ENCODE measurements at places on chromosomes 6 and 20.
A peak's percentile ranks its signal among the peaks of the same experiment; 100 is the strongest.

- no peak for DNase-seq
Observed at GRCh38 chr6:33419580-33420490, at the start of gene SYNGAP1. TSS of gene SYNGAP1 (plus strand) at chr6:33420065. CDS start at chr6:33420265, 200 bp downstream.

GRCh38 chr6:45076217-45076930 lies 251.8 kb upstream of the RUNX2 start:
- no peak for DNase-seq

DNA sequence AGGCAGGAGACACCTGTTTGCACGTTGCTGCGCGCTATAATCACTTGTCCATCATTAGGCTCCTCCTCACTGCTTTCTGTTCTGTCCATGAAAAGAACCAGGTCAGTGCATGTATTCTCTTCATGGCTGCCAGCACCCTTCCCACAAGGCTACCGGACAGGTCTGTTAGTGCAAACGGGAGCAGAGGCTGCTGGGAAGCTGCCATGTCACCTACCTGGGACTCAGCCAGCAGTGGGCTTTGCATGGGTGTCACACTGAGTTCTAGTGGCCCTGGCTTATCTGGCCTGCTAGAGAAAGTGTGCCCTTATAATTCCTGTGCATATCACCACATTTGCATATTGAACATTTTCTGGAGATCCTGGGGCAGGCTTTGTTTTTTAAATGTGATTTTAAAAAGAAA lies 24.8 kb downstream of the LYRM2 start:
- DNase-seq: no peak

GRCh38 chr20:53842301-53843099 lies 227.9 kb downstream of the BCAS1 start:
- no peak for DNase-seq

DNA sequence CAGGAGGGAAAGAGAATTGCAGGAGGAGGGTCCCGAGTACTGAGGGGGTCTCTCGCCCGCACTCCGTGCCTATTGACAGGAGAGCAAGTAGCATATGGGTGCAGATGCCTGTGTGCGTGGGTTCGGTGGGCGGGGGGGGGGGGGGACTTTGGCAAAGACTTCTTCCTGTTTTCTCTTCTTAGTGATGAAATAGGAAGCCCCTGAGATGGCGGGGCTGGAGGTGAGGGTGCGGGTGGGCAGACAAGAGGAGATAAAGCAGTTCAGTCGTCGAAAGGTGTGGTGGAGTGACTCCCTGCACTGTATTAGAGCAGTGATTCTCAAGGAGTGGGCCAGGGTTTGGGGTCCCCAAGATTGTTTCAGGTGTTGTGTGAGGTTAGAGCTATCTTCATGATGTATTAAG lies 3.7 kb downstream of the NAA20 start:
- no peak for DNase-seq

- DNase-seq: no peak
Observed at GRCh38 chr6:17066610-17067009, 35.2 kb upstream of the STMND1 start.

DNA sequence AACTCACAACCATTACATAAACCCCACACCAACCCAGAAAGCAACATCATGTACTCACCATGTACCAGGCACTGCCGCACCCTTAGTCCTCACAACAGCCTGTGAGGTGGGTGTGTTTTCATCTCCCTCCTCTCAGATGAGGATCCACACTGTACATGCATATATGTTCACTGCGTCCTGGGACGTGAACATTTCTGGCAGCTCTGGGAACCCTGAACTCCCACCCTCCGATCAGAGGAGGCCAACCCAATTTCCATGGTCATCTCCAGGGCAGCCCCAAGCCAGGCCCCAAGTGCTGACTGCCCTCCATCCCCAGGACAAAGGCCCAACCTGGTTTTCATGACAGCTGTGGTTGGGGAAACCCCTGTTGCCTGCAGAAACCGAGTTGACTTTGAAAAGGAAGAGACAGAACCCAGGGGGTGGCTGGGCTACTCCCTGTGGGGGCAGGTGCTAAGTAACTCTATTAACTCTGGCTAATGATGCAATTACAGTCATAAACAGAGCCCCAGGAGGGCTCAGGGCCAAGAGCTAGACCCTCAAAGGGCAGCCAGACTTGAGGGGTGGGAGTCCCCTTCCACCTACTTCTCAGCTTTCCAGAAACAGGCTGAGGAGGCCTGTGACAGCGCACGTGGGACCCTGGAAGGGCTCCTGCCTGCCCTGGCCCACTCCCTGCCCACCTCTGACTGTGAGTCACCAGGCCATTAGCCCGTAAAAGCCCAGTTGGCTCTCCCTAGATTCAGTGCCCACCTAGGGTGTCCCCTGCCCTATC lies 2.6 kb downstream of the TFEB start:
- DNase-seq: no peak

GRCh38 chr6:160226118-160226591 lies 32.5 kb downstream of the SLC22A2 start:
- DNase-seq: no peak

- DNase-seq: no peak
Observed at GRCh38 chr20:49372095-49372734, 94.4 kb upstream of the ZNFX1 start.

- no peak for DNase-seq
Observed at GRCh38 chr6:126955621-126956020, 162.8 kb upstream of the RSPO3 start.

- DNase-seq: no peak
Observed at GRCh38 chr20:49446808-49447207, 35.7 kb downstream of the KCNB1 start.

DNA sequence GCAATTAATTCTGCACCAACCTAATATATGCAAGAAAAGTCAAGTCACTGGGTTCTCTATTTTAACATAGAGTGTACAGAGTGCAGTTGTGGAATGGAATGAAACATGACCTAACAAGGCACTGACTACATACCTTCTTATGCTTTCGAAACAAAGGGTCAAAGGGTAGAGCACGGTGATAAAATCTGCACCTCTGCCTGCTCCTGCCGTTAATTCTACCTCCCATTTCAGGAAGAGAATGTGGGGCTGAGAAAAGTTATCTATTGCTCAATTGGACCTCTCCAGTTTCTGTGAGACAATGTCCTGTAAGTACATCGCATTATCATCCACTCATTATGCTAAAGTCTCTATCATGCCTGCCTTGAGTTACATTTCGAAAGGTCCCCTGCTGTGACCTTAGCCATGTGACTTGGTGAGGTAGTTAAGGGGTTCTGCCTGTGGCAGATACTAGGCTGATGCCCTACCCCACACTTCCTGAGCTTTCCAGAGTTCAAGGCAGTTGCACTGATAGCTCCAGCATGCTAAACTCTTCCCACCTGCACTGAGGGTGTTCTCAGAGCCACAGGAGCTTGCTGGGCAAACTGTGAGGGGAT lies 14.0 kb upstream of the MOCS1 start:
- no peak for DNase-seq

- DNase-seq: no peak
Observed at GRCh38 chr20:753136-753535, 15.2 kb downstream of the SLC52A3 start.

GRCh38 chr6:33764036-33764435 lies 17.3 kb upstream of the IP6K3 start:
- no peak for DNase-seq

- no peak for DNase-seq
Observed at GRCh38 chr6:166379800-166380199, 2.9 kb downstream of the MPC1 start.

- no peak for DNase-seq
Observed at GRCh38 chr6:111031151-111031550, 49.3 kb downstream of the RPF2 start.

GRCh38 chr6:45031601-45032000 lies 296.5 kb upstream of the RUNX2 start:
- no peak for DNase-seq

- DNase-seq: no peak
Observed at GRCh38 chr6:38212579-38212978, 393.1 kb downstream of the ZFAND3 start.

DNA sequence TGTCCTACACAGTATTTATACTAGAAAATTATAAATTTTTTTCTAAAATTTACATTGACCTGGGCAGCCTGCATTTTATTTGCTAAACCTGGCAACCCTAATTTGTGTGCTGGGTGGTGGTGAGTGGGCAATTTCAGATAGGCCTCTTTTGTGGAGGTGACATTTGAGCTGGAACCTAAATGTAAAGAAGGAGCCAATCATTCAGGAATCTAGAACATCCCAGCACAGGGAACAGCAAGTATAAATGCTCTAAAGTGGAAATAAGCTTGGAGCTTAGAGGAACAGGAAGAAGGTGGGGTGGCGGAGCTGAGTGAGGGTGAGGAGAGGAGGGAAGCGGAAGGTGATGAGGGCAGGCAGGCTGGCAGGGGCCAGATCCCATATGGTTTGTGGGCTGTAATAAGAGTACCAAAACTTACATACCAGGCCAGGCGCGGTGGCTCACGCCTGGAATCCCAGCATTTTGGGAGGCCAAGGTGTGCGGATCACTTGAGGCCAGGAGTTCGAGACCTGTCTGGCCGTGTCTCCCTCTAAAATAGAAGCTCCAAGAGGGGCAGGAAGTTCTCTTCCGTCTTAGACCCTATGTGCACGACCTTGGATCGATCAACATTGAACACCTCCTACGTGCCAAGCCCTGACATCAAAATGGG lies 549 bp upstream of the CSE1L start:
- DNase-seq: peak; percentile 25

DNA sequence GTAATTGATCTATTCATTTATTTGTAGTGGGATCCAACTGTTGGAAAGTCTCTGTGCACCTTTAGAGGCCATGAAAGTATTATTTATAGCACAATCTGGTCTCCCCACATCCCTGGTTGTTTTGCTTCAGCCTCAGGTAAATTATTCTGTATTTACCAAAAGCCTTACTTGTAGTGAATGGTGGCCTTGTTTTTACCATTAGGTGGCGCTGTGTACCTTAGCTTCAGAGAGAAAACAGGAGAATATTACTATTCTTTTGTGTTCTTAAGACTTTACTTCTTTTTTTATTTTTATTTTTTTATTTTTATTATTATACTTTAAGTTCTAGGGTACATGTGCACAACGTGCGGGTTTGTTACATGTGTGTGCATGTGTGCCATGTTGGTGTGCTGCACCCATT lies 23.7 kb downstream of the PEX7 start:
- peak; percentile 49 for DNase-seq

DNA sequence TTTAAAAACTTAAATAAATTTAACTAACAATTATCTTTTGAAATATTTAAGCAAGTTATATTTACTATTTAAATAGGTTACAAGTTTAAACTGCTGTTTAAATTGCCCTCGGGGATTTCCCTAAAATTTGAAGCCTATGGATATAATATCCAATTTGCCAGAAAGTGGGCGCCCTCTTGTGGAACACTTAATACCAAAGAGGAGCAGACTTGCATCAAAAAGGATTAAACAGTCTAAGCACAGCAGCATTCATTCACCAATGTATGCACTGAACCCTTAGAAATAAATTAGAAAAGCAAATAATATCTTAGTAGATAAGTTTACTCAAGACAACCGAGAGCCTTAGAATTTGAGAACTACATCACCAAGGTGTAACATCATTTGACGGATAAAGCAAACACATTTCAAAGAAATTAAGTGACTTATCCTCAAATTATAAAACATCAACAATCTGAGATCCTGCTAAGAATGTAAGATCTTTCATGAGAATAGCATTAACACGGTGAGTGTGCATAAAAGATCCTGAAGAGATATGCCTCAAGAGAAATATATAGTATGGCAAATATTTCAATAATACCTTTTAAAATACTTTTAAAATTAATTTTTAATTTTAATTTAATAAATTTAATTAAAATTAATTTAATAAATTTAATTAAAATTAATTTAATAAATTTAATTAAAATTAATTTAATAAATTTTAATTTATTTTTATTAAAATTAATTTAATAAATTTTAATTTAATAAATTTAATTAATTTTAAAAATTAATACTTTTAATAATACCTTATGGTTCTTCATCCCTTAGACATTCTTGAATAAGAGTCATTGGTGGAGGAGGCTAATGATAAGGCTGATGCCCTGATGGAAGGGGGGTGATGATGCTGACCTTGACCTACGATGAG lies 11.5 kb upstream of the MEP1A start:
- peak; percentile 51 for DNase-seq

GRCh38 chr20:12083269-12083668 lies 165.6 kb downstream of the BTBD3 start:
- no peak for DNase-seq

- no peak for DNase-seq
Observed at GRCh38 chr20:41219824-41220223, 82.5 kb downstream of the PLCG1 start.

DNA sequence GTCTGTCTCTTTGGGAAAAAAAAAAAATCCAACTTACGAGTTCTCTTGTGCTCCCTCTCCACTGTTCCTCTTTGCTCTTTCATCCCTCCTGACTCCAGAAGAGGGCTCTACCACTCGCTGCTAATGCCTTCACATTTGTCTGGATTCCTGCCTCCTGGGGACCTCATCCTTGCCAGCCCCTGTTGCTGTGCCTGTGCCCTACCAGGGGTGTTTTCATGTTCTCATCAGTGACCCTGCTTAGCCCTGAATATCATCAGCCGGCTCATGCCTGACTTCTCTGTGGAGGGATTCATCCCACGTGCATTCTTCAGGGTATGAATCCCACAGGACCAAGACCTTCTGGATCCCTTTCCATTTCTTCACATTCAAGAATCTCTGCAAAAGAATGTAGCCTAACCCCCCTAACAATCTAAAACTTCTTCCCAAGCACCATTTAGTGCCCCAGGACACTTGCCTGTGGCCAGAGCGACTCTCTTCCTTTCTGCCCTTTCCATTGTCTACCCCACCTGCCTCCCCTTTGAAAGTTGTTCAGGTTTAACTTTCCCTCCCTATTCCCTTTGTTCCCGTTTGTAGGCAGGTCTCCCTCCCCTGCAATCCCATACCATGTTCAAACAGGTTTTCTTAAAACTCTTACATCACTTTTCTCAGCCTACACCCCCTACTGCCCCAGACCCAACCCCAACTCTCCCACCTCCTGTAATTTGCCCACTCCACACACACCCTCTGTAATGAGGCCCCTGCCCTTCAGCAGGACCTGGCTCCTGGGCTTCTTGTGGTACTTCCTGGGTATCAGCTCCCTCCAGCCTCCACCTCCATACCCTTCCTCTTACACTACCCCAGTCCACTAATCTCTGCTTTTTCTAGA lies 50.2 kb downstream of the RREB1 start:
- DNase-seq: no peak

DNA sequence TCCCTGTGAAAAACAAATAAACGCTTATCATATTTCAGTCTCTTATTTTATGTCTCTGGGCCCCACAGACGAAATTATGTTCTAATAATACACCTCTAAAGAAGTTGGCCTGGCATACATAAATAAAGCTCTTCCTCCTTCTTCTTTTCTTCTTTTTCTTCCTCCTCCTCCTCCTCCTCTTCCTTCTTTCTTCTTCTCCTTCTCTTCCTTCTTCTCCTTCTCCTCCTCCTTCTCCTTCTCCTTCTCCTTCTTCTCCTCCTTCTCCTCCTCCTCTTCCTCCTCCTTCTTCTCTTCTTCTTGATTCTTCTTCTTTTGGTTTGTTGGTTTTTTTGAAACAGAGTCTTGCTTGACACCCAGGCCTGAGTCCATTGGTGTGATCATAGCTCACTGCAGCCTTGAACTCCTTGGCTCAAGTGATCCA lies 41.8 kb upstream of the PTPN1 start:
- no peak for DNase-seq

- peak; percentile 55 for DNase-seq
Observed at GRCh38 chr20:33444797-33445560, 1.4 kb upstream of the SNTA1 start.
